ENCODE measurements at places on chromosomes 12 and 14.

DNA sequence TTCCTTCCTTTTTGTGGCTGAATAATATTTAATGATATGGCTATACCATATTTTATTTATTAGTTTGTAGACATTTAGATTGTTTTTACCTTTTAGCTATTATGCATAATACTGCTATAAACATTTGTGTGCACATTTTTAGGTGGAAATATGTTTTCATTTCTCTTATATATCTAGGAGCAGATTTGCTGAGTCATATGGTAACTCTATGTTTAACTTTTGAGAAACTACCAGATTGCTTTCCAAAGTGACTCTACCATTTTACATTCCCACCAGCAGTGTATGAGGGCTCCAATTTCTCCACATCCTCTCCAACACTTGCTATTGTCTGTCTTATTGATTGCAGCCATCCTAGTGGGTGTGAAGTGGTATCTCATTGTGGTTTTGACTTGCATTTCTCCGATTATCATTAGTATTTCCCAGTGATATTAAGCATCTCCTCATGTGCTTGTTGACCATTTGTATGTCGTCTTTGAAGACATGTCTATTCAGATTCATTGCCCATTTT is 160.2 kb downstream of the KICS2 start:
- no peak for DNase-seq

GRCh38 chr12:86249851-86250250 is 6.3 kb downstream of the MGAT4C start:
- DNase-seq: no peak

- no peak for DNase-seq
Measured at GRCh38 chr12:124007826-124008570, 35.0 kb downstream of the ZNF664 start.

DNA sequence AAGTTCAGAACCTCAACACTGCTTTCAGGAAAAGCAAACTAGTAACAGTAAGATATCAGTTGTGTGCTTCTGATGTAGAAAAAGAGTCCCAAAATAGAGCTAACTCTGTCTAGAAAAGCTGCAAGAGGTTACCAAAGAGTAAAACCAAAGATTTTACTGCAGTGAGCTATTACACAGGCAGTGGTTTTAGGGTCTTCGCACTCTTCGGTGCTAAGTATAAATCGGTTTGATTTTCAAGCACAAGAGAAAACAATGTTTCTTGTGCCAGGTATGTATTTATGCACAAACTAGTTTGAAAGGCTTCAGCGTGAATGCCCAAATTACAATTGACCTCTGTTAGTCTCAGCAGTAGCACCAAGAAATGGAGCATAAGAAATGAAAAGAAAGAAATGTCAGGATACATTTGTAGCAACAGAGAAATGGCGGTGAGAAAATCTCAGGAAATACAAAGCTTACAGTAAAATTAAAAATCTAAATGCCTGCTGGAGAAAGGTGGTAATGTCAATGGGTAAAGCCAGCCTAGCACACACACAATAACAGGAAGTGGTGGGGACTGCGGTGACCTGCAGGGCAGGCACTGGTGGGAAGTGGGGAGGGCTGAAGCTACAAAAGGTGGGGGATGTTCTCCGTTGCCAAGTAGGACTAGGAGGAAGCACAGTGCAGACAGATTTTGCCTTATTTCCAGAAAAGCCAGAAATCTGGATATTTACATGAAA is 18.0 kb upstream of the DYRK2 start:
- DNase-seq: no peak

DNA sequence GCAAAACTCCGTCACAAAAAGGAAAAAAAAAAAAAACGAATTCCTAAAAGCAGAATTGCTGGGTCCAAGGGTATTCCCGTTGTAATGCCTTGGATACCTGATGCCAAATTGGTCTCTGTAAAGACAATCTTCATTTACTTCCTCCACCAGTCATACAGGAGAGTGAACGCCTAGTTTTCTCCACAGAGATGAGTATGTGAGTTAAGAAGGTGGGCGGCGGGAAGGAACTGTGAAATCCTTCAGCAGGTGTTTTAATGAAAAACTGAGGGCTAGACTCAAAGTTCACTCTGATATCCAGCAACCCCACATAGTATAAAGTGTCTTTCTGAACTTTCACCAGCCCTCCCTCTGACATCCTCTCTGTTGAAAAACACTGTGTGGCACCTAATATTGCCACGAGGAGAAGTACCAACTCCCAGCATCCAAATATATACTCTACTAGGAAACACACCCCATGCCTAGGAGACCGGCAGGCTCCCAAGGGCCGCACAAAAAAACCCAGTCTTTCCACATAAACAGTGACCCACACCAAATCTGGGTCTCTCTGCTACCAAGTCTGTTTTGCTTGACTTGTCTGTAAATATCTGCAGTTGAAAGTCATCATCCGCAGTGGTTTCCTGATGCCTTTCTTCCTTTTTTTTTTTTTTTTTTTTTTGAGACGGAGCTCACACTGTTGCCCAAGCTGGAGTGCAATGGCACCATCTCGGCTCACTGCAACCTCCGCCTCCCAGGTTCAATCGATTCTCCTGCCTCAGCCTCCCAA is 30.3 kb upstream of the FOXN3 start:
- no peak for DNase-seq

DNA sequence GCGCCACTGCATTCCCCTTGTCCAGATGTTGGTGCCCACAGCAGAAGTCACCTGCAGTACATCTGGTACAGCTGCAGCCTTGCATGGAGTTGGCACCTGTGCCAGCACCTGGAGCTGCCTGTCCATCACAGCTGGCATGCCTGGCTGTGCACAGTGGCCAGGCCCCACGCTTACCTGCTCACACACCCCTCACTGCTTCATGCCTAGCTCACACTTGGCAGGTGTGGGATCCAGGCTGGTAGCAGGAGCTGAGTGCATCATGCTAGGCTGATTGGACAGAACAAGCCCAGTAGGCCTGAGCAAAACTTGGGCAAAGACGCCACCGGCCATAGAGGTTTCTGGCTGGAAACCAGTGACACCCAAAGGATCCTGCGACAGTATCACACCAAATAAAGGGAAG is 402.8 kb downstream of the FOXG1 start:
- DNase-seq: no peak

GRCh38 chr12:87305481-87305880 is 723.7 kb downstream of the C12orf50 start:
- no peak for DNase-seq

All from NCI-H460 (cell line).